Endothelial cell of umbilical vein (primary cell): ENCODE measurements at places on chromosomes 1 and 21. TPM values are rescaled to one million over a fixed set of nuclear protein-coding genes. Genes with fewer than 3 reads are reported as not detected.

- peak; percentile 53 for DNase-seq
These were observed 381.1 kb upstream of the PKN2 start for GRCh38 chr1:88302843-88303486.

GJB3 gene
- total RNA-seq, result not detected in 2 replicates

- no peak for DNase-seq
These were observed 38.3 kb downstream of the OLIG1 start for GRCh38 chr21:33108228-33108627.

- DNase-seq, result no peak
These were observed 3.6 kb upstream of the NPPA start for GRCh38 chr1:11851180-11851579.

DNA sequence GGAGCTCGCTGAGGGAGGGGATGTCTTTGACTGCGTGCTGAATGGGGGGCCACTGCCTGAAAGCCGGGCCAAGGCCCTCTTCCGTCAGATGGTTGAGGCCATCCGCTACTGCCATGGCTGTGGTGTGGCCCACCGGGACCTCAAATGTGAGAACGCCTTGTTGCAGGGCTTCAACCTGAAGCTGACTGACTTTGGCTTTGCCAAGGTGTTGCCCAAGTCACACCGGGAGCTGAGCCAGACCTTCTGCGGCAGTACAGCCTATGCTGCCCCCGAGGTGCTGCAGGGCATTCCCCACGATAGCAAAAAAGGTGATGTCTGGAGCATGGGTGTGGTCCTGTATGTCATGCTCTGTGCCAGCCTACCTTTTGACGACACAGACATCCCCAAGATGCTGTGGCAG lies 1.4 kb downstream of the TSSK3 start:
- no peak for DNase-seq

DNA sequence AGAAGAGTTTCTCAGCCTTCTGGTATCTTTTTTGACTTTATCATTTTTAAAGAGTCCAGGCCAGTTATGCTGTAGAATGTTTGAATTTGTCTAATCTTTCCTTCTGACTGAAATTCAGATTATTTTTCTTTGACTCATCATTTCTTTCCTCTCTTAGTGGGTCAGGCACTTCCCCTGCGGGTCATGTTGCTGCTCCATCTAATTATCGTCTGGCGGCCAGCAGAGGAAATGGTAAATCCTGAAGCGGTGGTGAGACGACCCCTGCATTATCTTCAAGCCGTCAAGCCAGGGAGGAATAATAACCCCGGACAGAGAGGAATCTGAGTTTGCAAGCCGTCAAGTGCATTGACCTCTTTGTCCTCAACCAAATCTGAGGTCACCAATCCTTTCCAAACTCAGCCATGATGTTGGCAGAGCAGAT lies 102.1 kb downstream of the ADSS2 start:
- DNase-seq, result peak; percentile 86

DNA sequence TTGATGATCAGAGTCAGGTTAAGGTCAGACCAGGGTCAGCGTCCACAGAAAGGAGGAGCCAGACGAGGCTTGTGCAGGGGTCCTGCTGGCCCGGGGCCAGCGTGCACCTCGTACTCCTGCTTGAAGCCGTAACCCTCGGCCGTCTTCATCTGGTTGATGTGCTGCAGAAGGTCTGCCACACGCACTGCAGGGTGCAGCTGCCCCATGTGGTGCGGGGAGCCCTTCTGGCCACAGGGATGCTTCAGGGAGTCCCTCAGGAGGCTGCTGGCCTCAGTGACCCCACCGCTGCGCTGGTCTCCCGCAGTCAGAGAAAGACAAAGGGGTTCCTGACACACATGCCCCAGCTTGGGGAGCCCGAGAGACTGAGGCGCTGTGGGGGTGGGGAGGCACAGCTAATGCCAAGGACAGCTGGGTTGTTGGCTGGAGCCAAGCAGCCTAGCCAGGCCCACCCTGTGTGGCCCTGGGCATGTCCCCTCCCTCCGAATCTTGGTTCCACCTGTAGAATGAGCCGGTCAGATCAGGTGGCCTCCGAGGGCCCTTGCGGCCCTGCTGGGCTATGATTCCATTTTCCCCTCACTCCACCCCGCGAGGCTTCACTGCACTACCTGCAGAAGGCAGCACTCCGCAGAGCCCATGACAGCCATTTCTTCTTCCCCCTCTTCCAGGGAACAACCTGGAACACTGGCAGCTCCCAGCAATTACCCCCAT lies 251.9 kb downstream of the PTPRU start:
- no peak for DNase-seq

RNASEL gene
- total RNA-seq, result 1.3 and 1.9 TPM in 2 replicates

DNA sequence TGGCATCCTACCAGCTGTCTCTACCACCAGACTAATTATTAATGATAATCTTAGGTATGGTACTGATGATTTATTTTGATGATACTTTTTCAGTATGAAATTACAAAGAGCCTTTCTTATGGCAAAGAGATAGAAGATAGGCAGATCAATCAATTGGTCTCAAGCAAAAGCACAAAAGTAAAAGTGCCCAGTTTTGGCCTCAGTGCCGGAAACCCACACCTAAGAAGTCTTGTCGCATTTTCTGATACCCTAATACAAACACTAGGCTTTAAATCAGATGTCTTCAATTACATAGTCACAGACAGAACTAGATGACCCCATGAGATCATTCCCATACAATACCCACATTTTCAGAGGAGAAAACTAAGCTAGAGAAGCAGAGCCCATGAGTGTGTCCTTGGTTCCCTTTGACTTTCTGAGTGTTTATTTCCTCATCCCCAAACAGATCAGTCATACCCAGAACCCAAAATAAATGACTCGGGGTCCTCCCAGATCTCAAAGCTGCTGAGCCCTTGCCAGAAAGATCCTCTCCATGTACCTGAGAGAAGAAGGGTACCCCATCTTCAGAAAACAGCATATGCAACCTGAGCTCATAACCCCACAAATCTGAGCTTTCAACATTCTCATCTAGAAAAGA lies 7.7 kb downstream of the ITPKB start:
- DNase-seq, result no peak

DNA sequence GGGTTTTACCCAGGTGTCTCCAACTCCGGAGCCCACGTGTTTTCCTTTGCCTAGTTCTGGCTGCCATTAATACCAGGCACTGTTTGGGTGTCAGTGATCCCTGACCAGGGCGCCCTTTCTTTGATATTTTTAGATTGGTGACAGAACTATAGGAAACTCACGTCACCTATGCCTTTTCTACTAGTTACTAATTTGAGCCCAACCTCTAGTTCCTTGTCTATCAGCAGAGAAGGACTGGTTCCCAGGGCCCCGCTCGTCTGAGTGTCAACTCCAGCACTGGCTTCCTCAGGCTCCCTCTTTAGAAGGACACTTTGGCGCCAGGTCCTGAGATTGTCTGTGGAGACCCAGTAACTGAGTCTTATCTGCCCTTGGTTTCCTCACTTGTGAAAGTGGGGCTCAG lies 9.4 kb downstream of the MFN2 start:
- DNase-seq, result no peak

- DNase-seq, result no peak
These were observed 392 bp downstream of the MRPL55 start for GRCh38 chr1:228108742-228109072.

HNRNPU gene
- 398 and 417 TPM in 2 replicates for total RNA-seq

GRCh38 chr21:45977396-45977795 lies 4.2 kb upstream of the COL6A1 start:
- DNase-seq, result no peak

DNA sequence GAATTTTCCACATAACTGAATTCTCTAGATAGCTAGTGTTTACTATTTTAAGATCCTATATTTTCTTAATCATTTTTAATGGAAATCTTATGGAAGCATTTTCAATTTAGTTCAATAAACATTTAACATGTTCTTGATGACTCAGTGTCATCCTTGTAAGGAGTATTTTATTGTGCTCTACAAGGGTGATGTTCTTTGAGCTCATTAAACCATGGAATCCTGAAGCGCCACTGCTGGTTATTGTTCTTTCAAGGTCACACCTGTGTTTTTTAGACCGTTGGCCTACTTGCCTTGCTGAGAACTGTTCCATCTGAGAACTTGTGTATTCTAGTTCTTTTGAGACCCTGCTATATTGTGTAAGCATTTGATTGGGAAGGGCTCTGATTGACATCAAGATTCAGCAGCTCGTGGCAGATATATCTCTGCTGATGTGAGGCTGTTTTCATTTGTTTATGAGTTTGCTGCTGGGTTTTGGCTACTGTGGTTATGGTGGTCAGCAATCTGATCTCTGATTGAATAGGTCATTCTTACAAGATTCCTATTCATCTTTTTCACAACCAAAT lies 132.0 kb downstream of the GIPC2 start:
- DNase-seq, result no peak

RNF186 gene
- total RNA-seq, result not detected in 2 replicates

MNDA gene
- not detected in 2 replicates for total RNA-seq

RGS7 gene
- 0.44 and 1.2 TPM in 2 replicates for total RNA-seq

ACP6 gene
- total RNA-seq, result 9.4 and 11.1 TPM in 2 replicates

DNA sequence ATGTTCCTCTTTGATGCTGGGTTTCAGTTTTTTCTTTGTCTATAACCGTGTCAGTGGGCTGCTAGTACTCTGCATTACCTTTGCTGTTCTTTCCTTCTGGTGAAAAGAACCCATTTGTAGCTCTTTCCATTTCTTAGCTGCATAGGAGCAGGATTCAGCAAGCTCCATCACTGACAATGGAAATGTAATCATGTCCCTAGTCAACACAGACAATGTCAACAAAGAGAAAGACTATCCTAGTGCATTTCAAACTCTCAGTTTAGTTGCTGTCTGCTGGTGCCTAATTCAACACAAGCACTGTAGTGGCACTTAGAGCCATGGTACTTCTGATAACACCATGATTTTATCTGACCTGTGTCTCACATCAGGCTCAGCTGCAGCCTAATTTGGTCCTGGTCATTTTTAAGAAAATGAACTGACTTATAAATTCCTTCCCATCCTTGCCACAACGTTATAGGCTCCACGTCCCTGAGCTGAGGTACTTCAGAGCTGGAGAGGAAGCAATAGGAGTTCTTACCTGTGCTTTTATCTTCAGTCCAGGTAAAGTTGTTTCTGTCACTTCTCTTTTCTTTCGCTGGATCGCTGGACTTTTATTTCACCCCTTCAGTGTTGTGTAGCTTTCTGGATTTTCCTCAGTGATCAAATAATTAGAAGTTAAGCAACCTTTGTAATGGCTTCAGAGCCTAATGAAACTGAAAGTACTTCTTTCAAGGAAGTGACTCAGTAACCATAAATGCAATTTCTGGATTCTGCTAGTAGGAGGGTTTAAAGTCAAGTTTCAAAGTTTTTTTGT lies at the start of gene GBP3:
Gene GBP3, minus strand, starts transcription at position 700 of the 793 bp plus-strand sequence. CDS start 2,145 bp downstream, outside the sequence.
- peak; percentile 76 for DNase-seq

GRCh38 chr1:8456991-8457390 lies 139.1 kb downstream of the SLC45A1 start:
- peak; percentile 49 for DNase-seq

DNA sequence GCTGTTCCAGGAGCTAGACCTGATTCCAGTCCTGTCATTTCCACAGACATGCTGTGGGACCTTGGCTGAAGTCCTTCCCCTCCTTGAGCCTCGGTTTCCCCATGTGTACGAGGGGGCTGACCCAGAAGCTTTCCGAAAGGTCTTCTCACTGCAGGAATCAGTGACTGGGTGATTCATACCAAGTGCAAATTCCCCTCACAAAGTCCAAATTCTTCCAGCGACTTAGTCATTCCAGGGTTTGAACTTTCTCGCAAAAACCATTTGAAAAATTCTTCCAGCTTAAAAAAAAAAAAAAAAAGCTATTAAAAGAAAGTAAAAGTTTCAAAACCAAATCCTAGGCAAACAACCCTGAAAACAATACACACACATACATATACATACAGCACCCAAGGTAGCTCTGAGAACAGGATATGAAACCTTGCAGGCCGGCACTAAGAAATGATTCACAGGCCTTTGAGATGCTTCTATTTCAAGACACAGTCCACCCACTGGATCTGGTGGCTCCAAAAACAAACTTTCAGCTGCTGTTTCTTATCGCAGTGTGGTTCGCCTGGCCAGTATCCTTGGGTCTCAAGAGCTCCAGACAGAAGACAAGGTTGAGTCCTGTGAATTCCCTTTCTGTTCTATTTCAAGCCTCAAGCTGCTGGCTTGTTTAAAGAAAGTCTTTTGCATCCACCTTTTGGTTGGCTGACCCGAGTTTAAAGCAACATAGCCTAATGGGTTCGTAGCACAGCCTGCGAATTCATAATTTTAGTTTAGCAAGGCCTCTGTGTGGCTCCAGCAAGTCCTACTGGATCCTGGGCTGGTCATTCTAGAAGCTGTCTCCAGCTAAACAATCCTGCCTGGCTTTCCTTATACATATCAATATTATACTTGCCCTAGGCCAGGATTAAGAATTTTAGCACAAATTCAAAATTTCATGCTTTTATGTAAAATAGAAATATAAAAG lies 18.0 kb upstream of the ID3 start:
- peak; percentile 74 for DNase-seq

DNA sequence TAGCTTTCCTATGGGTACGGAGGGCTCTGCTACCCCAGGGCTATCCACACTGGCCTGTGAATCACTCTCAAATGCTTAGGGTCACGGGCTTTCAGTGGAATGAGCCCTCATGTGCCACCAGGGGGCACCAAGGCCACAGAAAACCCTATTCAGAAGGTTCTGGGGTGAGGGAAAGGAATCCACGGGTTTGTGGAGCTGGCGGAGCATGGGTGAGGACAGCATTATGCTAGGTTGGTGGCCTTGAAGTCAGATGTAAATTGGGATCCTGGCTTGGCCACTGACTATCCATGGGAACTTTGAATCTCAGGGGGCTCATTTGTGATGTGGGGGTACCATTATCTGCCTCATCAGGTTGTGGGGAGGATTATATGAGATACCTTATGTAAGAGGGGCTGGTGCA lies 5.1 kb upstream of the LAMTOR5 start:
- DNase-seq, result peak; percentile 53

DNA sequence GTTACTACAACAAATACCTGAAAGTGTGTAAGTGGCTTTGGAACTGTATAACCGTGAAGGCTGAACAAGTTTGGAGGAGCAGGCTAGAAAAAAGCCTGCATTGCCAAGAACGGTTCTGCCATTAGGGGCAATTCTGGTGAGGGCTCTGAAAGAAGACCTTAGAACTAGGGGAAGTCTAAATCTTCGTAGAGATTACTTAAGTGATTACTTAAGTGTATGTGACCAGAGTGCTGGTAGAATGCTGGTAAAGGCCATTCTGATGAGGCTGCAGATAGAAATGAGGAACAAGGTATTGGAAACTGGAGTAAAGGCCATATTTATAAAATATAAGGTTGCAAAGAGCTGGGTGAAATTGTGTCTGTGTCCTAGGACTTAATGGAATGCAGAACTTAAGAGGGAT lies 158.0 kb downstream of the CLIC6 start:
- no peak for DNase-seq

DNA sequence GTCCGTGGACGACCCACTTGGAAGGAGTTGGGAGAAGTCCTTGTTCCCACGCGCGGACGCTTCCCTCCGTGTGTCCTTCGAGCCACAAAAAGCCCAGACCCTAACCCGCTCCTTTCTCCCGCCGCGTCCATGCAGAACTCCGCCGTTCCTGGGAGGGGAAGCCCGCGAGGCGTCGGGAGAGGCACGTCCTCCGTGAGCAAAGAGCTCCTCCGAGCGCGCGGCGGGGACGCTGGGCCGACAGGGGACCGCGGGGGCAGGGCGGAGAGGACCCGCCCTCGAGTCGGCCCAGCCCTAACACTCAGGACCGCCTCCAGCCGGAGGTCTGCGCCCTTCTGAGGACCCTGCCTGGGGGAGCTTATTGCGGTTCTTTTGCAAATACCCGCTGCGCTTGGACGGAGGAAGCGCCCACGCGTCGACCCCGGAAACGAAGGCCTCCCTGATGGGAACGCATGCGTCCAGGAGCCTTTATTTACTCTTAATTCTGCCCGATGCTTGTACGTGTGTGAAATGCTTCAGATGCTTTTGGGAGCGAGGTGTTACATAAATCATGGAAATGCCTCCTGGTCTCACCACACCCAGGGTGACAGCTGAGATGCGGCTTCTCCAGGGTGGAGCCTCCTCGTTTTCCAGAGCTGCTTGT lies 32.4 kb downstream of the PRMT2 start:
- peak; percentile 22 for DNase-seq
